ENCODE measurements at places on chromosomes 7 and 10.
A peak's percentile ranks its signal among the peaks of the same experiment; 100 is the strongest.

- no peak for DNase-seq
Observed at GRCh38 chr7:91847876-91848588, 32.5 kb downstream of the MTERF1 start.

- no peak for DNase-seq
Observed at GRCh38 chr7:85471740-85472139, 284.9 kb upstream of the SEMA3D start.

- DNase-seq = no peak
Observed at GRCh38 chr7:28315565-28316410, 96.5 kb upstream of the CREB5 start.

- no peak for DNase-seq
Observed at GRCh38 chr7:18653381-18654155, 158.0 kb downstream of the HDAC9 start.

DNA sequence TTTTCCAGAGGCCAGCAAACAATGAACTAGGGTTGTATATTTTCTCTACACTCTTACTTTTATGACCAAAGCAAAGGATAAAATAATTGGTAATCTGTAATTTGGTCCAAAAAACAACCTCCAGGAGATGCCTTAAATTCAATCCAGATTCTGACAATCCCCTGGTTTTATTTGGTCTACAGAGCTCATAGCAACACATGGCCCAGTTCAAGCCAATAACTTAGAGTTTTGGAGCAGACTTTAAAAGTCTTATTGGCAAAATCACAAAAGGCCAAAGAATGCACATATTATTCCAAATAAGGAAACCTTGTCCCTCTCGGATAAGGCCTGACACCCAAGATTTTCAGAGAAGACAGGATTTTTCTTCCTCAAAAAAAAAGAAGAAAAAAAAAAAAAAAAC is 51.9 kb downstream of the SORBS1 start:
- DNase-seq = no peak

DNA sequence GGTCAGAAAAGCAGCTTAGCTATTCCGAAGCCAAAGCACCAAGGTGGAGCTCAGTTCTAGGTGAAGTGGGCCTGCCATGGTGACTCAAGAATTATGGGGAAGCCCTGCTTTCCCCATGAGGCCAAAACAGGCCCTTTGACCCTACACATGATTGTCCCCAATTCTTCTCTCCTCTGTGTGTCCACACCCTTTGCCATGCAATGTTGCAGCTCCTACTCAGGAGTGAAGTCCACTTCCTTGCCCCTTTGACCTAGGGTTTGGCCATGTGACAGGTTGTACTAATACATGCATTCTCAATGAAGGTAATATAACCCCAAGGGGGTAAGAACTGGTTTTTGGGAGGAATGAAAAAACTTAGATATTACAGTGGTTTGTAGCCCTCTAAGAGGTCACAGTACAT is 67.6 kb upstream of the MKRN1 start:
- no peak for DNase-seq

- no peak for DNase-seq
Observed at GRCh38 chr7:88480896-88481295, 174.2 kb upstream of the STEAP4 start.

DNA sequence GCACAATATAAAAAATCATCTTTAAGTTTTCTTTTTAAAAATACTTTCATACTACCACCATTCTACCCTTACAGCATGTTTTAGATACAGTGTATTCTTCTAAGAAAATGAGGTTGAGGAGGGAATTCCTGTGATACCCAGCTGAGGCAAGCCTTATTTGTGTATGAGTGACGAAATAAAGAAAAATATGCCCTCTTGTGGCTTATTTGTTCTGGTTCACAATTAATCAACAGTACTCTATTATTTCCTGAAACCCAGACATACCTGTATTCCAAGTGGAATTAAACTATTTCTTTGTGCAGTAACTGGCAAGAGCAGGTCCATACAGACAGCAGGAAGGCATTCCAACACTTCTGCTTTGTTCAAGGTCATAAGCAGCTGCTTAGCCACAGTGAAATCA is 4.5 kb upstream of the SEMA3D start:
- DNase-seq = no peak

DNA sequence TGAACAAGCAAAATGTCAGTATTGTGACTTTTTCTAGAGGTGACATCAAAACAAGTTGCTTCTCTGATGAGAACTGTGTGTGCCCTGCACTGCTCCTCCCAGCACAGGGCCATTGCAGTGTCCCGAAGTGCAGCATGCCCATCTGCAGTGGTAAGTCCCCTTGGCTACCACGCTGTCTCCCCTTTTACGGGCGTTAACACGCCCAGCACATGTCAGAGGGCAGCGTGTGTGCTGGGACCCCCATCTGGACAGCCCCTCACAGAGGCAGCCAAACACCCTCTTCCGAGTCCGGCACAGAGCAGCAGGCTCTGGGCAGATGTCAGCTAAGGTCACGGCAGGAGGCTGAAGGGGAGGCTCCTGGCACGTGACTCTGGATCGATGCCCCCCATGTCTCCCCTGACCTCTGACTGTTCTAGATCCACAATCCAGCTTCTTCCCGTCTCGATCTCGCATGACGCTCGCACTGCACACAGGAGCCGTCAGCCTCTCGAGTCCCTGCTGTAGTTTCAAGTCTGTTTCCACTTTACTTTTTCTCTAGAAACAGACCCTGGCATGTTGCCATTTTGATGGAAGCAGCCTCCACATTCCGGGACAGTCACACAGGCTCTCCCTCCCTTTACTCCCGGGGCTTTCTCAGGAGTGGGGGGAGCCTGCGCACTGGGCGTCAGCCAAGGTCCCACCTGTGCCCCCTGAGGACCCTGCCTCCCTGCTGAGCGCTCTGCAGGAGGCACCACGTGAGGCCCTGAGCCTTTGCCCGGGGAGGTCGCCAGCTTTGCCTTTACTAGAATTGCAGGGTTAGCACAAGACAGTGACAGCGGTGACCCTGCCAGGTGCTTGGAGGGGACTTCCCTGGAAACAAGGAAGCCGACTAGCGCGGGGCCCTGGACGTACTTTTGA is 133.8 kb downstream of the TCERG1L start:
- DNase-seq = no peak

DNA sequence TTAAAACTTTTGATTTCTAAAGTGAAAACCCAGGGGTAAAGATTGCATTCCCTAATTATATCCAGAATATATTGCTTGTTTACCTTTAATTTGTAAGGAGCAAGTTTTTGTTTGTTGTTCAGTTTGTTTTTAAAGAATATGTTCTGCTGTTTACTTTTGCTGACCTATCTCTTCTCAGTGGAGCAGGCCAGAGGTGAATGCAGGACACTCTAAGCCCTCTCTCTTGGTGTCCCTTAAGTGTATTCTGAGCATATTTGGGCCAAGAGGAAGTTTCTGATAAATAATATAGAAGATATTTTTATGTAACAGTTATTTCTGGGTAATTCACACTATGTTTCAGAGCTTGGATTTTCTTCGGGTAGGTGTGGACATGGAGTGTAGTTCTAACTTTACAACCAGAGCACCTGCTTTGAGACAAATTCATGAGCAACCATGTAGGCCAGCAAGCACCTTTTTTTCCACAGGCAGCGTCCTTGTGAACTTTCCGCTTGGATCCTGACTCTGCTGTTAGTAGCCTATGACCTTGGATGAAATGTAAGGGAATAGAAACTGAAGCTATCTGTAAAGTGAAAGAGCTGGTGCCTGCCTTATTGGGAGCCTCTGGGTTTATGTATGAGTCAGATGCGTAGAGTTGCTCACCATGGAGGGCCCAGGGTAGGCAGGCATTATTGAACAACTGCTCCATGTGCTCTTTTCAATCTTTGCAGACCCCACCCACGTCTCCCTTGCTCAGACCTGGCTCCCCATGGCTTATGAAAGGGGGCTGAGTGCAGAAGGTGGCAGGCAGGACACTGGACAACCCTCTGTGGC is 16.1 kb downstream of the OGDH start:
- DNase-seq = no peak

- DNase-seq = no peak
Observed at GRCh38 chr7:134789967-134790685, 10.7 kb downstream of the CALD1 start.

- DNase-seq = no peak
Observed at GRCh38 chr10:124977648-124978375, 35.9 kb downstream of the ZRANB1 start.

DNA sequence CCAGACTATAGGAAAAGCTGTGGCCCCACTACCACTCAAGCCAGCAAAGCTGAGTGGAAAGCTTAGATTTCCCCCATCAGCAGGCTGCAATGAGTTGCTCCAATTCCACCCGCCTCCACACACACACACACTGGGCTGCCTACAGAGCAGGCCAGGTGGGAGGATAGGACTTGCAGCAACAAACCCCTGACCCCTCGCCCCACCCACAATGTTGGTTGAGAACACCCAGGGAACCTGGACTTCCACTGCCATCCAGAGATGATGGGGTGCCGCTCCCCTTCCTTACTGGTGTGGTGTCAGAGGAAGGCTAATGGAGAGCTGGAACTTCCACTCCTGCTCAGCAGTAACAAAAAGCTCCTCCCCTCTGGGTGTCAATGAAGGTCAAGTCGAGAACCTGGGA is 16.8 kb upstream of the PLEKHA1 start:
- no peak for DNase-seq

DNA sequence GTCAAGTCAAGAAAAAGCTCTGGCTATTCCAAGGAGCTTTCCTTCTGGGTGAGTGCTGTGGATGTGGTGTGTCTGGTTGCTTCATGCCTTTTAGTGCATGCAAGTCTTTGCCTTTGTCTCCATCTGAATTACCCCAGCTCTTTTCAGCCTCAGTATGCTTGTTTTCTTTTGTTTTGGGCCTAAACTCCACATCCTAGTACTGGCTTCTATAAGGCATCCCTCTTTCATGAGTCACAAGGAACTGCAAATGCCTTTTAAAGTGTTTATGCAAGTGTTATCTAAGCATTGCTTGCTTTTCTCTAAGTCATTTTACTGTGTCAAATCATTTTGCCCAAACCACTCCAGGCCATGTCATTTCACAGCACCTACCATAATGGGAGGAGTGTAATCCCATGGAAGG is 132.1 kb downstream of the PLCE1 start:
- DNase-seq = no peak

DNA sequence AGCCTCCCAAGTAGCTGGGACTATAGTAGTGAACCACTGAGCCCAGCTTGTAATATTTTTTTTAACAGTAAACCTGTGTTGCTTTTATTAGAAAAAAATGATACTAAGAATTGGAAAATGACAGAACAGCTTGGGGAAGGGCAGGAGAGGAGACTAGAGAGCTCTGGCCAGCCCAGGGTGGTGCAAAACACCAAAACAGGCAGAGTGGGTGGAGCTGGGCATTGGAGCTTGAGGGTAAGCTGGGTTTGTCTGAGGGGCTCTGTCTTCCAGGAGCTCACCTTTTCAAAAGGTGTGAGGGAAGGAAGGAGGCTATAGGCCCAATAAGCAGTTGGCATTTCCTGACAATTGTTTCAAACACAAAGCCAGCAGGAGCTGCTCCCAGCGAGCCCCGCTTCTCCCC is 75.2 kb upstream of the DUSP5 start:
- DNase-seq = no peak

DNA sequence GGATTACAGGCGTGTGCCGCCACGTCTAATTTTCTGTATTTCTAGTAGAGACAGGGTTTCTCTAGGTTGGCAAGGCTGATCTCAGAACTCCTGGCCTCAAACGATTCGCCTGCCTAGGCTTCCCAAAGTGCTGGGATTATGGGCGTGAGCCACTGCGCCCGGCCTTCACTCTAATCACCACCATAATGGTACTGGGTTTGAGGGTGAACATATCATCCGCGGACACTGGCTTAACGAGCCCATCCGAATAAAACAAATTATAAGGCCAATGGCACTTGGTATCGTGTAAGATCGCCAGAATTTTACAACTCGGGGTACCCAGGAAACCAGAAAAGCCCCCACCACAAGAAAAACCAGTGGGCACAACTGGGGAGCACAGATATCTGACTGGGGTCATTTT is 580 bp downstream of the FAM200A start:
- DNase-seq = no peak

- DNase-seq = no peak
Observed at GRCh38 chr10:10520491-10521385, 496.9 kb upstream of the CELF2 start.

GRCh38 chr10:120251821-120252442 is 205.1 kb upstream of the PLPP4 start:
- DNase-seq = no peak

- DNase-seq = no peak
Observed at GRCh38 chr10:98878921-98879320, 356.7 kb downstream of the HPSE2 start.

DNA sequence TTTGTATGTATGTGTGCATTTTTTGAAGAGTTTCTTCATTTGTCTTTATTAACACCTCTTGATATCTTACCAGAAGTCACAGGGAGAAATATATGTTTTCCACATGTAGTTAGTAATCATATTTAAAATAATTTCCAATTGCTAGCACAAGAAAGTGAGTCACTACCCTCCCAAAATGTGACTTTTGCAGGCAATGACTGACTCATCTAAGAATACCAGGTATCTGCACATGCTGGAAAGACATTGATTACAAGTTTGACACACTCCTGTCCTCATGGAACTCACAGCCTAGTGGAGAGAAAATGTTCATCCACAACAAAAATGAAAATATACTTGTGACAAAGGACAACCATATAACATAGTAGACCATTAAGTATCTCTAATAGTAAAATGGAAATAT is 82.9 kb downstream of the SEMA3D start:
- no peak for DNase-seq

- DNase-seq = no peak
Observed at GRCh38 chr7:85669225-85669624, 482.4 kb upstream of the SEMA3D start.

- no peak for DNase-seq
Observed at GRCh38 chr10:71084818-71085126, 127.6 kb upstream of the UNC5B start.

- DNase-seq = no peak
Observed at GRCh38 chr7:118389629-118390028, 165.1 kb downstream of the ANKRD7 start.

DNA sequence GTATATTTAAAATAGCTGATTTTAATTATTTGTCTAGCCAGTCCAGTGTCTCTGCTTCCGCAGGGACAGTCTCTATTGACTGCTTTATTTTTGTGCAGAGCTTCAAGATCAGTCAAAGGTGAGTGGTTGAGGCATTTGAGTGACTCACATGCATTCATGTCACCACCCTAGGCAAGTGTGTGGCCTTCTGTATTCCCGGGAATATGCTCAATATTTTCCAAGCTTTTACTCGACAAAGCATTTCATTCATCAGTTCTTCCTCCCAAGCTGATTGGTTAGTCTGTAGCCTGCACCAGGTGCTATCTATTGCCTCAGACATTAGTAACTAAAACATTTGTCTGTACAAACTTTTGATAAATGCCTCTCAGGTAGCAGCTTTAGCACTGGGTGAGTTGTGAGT is 471.5 kb upstream of the NRG3 start:
- no peak for DNase-seq

GRCh38 chr10:71812016-71812912 is 38.8 kb downstream of the PSAP start:
- peak; percentile 51 for DNase-seq

DNA sequence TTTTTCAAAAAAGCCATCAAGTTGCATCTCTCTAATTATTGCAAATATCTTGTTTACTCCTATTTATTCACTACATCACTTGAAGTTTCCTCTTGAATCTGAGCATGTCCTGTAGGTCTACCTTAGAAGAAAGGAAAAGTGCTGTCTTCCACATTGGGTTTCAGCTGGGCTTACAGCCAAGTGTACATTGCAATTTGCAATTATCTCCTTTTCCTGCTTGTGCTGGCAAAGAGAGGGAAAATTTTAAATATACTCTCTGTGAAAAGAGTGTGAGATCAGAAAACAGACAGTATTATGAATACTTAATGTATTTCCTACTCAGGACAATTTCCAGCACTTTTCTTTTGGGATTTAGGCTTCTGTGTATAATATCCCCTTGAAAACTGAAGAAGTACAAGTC is 839.7 kb downstream of the CNTNAP2 start:
- DNase-seq = no peak

- DNase-seq = no peak
Observed at GRCh38 chr10:69963835-69964710, 88.6 kb upstream of the MACROH2A2 start.

All from T-helper 1 cell (primary cell).